ENCODE measurements at places on chromosomes 7 and 10.

DNA sequence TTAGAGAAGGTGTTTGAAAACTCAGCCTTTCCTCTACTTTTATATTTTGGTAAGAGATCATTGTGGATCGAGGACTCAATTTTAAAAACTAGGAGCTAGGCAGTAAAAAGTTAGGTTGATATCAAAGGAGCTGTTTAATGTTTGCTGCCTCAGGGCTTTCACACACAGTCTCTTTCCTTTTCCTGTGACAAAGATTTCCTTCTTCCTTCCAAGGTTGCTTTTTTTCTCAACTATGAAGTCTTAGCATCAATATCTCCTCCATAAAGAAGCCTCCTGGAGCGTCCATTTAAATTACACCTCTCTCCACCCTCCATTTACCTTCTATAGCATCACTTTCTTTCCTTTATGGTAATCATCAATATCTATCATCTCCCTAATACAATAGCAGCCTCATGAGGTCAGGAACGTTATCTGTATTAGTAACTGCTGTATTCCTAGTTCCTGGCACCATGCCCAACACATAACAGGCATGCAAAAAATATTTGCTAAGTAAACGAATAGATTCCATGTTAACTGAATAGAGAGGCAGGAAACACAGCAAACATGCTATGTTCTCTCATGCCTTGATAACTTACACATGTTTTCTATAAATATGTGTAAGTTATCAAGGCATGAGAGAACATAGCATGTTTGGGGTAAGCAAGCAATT is 48.5 kb downstream of the GNAT3 start:
- H3K4me1 ChIP-seq: no peaks in the 10 kb centered on the region
- DNase-seq: no peak
- H3K4me3 ChIP-seq: no peak overlapping the region

- no peaks in the 10 kb centered on the region for H3K27me3 ChIP-seq
- no peak overlapping the region for H3K27ac ChIP-seq
- no peaks in the 10 kb centered on the region for H3K36me3 ChIP-seq
- no peak overlapping the region for H3K4me3 ChIP-seq
Observed at GRCh38 chr10:60238759-60239100, 150.9 kb downstream of the ANK3 start.

GRCh38 chr10:120514035-120514620 is 57.1 kb downstream of the PLPP4 start:
- H3K27ac ChIP-seq: no peak overlapping the region
- H3K4me3 ChIP-seq: no peak overlapping the region
- H3K4me1 ChIP-seq: no peaks in the 10 kb centered on the region
- no peaks in the 10 kb centered on the region for H3K36me3 ChIP-seq
- no peaks in the 10 kb centered on the region for H3K27me3 ChIP-seq
- peak; percentile 54 for DNase-seq

DNA sequence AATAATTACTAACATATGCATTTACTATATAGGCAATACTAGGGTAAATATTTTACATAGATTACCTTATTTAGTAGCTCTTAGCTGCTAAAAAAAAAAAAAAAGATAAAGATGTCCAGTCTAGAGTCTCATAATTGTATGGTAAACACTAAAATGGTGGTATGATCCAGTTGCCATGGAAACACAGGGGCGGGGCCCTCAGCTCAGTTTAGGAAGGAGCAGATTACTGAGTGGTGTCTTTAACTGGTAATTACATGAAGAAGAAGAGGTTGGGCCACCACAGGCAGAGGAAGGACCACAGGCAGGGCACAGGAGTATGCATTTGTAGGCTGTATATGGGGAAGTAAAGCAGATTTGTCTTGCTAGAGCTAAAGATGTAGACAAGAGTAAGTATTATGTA is 43.7 kb downstream of the ITGB8 start:
- no peaks in the 10 kb centered on the region for H3K4me1 ChIP-seq
- H3K36me3 ChIP-seq: no peaks in the 10 kb centered on the region
- H3K27ac ChIP-seq: no peak overlapping the region

DNA sequence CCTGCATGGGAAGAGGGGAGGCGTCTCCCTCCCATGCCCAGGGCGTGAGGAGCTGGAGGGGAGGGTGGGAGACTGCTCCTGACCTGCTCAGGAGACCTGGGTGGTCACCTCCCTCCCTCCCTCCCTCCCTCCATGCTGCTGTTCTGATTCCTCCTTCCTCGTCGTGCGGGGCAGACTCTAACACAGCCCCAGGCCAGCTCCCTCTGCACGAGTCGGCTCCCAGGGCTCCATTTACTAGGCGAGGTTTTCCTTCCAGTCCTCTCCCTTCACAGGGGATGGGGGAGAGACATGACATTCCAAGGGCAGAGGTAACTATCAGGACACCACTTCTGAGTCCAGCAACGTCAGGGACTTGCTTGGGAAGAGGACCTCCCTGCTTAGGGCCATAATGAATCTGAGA is 23.6 kb downstream of the VIPR2 start:
- peak; percentile 9 for DNase-seq
- no peak overlapping the region for H3K4me3 ChIP-seq
- H3K27ac ChIP-seq: no peak overlapping the region
- no peaks in the 10 kb centered on the region for H3K4me1 ChIP-seq
- H3K36me3 ChIP-seq: no peaks in the 10 kb centered on the region
- H3K27me3 ChIP-seq: peaks cover 45% of the 10 kb centered on the region

DNA sequence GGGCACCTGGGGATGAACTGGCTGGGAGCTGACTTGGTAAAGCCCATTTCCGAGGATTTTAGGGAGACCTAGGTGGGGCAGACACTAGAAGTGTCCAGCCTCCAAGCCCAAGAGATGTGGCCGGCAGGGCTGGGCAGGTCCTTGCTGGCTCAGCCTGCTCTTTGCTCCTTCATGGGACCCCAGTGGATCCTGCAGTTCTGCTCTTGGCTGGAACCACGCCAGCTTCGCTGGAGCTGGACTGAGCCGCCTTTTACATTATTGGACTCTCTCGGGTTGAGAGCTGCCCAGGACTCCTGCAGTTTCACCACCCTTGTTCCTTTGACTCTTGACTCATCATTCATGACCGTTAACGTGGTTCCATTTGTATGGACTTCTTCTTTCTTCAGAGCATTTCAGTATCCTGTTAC is 5.7 kb downstream of the PPIF start:
- no peak overlapping the region for H3K4me3 ChIP-seq
- no peaks in the 10 kb centered on the region for H3K27me3 ChIP-seq
- H3K36me3 ChIP-seq: peaks cover 71% of the 10 kb centered on the region
- H3K27ac ChIP-seq: no peak overlapping the region

DNA sequence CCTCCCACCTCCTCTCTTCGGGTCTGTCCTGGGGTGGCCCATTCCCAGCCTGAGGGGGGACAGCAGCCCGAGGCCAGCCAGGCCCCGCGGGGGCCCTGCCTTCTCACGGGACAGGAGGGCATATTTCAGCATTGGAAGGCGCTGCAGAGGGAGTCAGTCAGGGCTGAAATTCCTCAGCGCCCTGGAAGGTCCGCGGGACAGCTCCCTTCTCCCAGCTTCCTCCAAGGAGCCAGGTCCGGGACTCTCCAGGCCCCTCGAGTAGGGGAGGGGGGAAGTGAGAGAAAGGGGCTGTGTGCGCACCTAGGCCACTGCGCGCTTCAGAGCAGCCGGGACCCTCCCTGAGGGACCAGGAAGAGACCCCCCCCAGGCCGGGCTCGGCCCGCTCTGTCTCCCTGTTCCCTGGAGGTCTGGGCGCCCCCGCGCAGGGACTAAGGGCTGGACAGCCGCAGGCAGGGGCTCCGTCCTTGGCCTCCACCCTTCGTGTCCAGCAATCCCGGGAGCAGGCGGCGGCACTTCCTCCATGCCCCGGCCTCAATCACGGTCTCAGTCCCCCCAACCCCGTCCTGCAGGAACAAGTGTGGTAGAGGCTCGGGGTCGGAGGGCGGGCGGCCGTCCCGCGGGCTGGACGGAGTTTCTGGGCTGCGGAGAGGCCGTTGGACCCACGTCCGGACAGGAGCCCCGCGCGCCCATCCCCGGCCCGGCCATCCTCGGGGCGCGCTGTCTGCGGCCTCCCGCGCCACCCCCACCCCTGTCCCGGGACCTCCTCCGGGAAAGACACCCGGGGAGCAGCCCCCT is 6.0 kb upstream of the ELFN1 start:
- peaks cover 15% of the 10 kb centered on the region for H3K4me1 ChIP-seq
- no peaks in the 10 kb centered on the region for H3K36me3 ChIP-seq
- H3K27me3 ChIP-seq: peaks cover 76% of the 10 kb centered on the region
- no peak overlapping the region for H3K4me3 ChIP-seq

DNA sequence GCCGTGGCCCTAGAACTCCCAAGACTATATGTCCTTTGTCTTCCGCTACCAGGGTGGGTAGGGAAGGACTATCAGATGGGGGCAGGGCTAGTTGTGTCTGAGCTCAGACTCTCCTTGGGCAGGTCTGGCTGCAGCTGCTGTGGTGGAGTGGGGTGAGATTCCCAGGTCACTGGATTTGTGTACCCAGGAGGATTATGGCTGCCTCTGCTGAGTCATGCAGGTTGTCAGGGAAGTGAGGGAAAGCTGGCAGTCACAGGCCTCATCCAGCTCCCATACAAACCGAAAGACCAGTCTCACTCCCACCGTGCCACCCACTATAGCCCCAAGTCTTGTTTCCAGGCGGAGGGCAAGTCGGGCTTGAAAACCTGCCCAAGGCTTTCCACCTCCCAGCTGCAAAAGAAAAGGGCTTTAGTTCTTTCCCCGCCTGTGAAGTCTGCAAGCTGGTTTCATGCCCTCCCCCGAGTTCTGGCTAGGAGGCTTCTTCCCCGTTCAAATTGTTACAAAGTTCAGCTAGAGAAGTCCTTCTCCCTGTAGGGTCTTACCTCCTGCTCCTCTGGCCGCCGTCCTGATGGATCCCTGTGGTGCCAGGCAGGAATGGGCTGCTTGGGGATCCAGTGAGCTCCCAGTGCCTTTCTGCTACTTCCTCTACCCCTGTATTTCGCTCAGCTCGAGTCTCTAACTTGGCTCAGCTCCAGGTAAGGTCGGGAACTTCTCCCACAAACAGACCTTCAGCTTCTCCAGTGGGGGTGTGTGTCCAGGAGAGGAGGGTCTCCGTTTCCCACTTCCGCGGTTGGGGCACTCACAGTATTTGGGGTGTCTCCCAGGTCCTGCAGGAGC is 106.8 kb upstream of the FGL2 start:
- no peak for DNase-seq
- no peaks in the 10 kb centered on the region for H3K27me3 ChIP-seq
- peaks cover 15% of the 10 kb centered on the region for H3K36me3 ChIP-seq
- H3K4me3 ChIP-seq: no peak overlapping the region
- no peak overlapping the region for H3K27ac ChIP-seq
- H3K4me1 ChIP-seq: no peaks in the 10 kb centered on the region

DNA sequence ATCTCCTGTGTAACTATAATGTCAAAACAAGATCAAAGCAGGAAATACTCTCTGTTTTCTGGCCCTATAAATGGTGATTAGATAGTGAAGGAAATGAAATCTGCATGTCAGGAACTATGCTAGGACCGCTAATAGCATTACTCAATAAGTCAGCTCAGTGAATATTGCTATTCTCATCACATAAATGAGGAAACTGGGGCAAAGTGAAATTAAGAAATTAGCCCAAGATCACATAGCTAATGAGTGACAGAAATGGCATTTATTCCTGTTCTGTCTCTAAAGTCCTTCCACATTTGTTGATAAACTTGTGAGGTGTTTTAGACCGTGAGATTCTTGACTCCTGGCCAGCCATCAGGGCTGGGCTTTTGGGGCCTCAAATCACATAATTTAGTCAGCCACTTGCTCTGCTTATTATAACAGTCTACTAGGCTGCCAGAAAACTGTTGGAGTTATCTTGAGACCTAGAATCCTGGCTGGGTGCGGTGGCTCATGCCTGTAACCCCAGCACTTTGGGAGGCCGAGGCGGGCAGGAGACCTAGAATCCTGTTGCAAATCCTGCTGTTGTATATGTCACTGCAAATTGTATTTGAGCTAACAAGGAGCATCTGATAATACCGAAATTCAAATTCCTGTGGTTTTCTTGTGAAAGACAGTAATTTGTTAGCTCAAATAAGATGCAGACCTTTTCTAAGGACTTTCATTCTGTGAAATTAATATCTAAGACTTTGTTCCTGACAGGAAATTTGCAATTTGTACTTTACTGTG is 66.5 kb upstream of the SHTN1 start:
- no peak overlapping the region for H3K4me3 ChIP-seq
- peaks cover 4% of the 10 kb centered on the region for H3K27me3 ChIP-seq
- no peak for DNase-seq

GRCh38 chr10:28945959-28946358 is 268.6 kb downstream of the BAMBI start:
- H3K4me1 ChIP-seq: no peaks in the 10 kb centered on the region
- H3K36me3 ChIP-seq: no peaks in the 10 kb centered on the region
- no peak overlapping the region for H3K27ac ChIP-seq
- no peaks in the 10 kb centered on the region for H3K27me3 ChIP-seq
- DNase-seq: no peak

- H3K27ac ChIP-seq: no peak overlapping the region
- no peaks in the 10 kb centered on the region for H3K27me3 ChIP-seq
- H3K4me1 ChIP-seq: no peaks in the 10 kb centered on the region
- no peak for DNase-seq
- no peak overlapping the region for H3K4me3 ChIP-seq
- no peaks in the 10 kb centered on the region for H3K36me3 ChIP-seq
Observed at GRCh38 chr10:108779501-108779900, 1143.8 kb downstream of the XPNPEP1 start.

DNA sequence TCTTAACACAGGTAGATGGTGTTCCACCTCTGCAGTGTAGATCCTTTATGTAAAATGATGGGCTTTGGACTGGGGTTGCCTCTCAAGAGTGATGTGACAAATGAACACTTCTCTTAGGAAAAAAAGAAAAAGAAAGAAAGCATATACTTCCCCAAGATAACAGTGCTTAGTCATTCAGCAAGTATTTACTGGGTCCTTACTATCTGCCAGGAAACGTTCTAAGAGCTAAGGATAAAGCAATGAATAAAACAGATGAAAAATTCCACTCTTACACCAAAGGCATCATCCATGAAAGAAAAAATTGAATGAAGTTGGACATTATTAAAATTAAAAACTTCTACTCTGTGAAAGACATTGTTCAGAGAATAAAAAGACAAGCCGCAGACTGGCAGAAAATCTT is 177.3 kb downstream of the C7orf25 start:
- H3K4me3 ChIP-seq: no peak overlapping the region
- no peak for DNase-seq
- no peaks in the 10 kb centered on the region for H3K27me3 ChIP-seq
- H3K27ac ChIP-seq: no peak overlapping the region
- no peaks in the 10 kb centered on the region for H3K4me1 ChIP-seq

- H3K27me3 ChIP-seq: no peaks in the 10 kb centered on the region
- DNase-seq: no peak
- H3K4me3 ChIP-seq: no peak overlapping the region
- H3K27ac ChIP-seq: peak overlapping the region; percentile 49
- peaks cover 3% of the 10 kb centered on the region for H3K36me3 ChIP-seq
Observed at GRCh38 chr7:264541-265191, 25.3 kb upstream of the FOXL3 start.

DNA sequence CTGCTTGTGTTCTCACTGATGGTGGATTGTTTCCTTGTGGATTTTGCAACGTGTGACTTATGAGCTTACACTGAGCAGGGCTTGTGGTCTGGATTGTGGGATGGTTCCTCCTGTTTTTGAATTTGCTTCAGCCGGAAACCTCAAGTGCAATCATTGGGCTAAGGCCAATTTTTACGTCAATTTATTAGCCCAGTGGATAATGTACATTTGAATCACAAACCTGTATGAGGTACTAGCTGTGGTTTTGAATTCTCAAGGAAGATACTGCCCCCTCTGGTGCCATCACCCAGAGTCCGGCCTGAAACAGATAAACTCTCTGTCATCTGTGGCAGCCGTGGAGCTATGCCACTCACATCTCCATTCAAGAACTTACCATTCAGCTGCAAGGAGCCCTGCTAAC is 7.3 kb upstream of the ZNF777 start:
- H3K36me3 ChIP-seq: peaks cover 17% of the 10 kb centered on the region
- no peak for DNase-seq
- no peaks in the 10 kb centered on the region for H3K4me1 ChIP-seq
- no peak overlapping the region for H3K27ac ChIP-seq

GRCh38 chr10:132487241-132488135 is 50.1 kb upstream of the INPP5A start:
- no peaks in the 10 kb centered on the region for H3K27me3 ChIP-seq
- H3K4me1 ChIP-seq: no peaks in the 10 kb centered on the region
- no peak for DNase-seq
- H3K36me3 ChIP-seq: no peaks in the 10 kb centered on the region

All from activated naive CD4-positive, alpha-beta T cell treated with anti-CD3 and anti-CD28 coated beads, Interleukin-2, amount 10 ng/mL, durations not matched to agents 7 days and 5 days (primary cell).